ENCODE measurements at places on chromosomes 3 and 15. TPM values are rescaled to one million over a fixed set of nuclear protein-coding genes. Genes with fewer than 3 reads are reported as not detected.

Gene A4GNT
- total RNA-seq, result not detected

Gene CHDH
- 3.4 TPM for total RNA-seq

Gene GOLGA6D
- total RNA-seq, result not detected

Gene P2RY12
- 0.64 TPM for total RNA-seq

Gene LRRN1
- 0.81 TPM for total RNA-seq

Gene TTLL3
- total RNA-seq, result 51.4 TPM

Gene CRTAP
- 36.6 TPM for total RNA-seq

Gene KLHL40
- not detected for total RNA-seq

GRCh38 chr3:32586356-32586755, 15.7 kb upstream of the DYNC1LI1 start:
- no peaks in the 10 kb centered on the region for H3K27me3 ChIP-seq
- H3K4me1 ChIP-seq, result no peaks in the 10 kb centered on the region
- H3K36me3 ChIP-seq, result no peaks in the 10 kb centered on the region
- DNase-seq, result no peak
- no peak overlapping the region for H3K4me3 ChIP-seq
- no peak overlapping the region for H3K27ac ChIP-seq

DNA sequence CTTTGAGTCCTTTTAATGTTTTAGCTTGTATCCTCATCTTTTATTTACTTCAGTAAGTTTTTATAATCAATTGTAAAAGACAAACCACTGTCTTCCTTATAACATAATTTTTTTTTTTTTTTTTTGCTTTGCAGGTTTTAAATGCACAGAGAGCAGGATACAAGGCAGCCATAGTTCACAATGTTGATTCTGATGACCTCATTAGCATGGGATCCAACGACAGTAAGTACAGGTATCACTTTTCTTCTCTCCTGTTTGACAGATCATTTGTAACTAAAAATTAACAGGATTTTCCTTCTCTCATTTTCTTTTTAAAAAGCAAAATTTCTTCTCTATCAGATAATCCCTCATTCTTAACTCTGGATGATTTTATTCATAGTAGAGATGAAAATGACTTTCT, 75.4 kb downstream of the PFN2 start:
- H3K4me1 ChIP-seq, result peaks cover 2% of the 10 kb centered on the region
- peaks cover 40% of the 10 kb centered on the region for H3K36me3 ChIP-seq
- H3K4me3 ChIP-seq, result no peak overlapping the region
- no peak overlapping the region for H3K27ac ChIP-seq

DNA sequence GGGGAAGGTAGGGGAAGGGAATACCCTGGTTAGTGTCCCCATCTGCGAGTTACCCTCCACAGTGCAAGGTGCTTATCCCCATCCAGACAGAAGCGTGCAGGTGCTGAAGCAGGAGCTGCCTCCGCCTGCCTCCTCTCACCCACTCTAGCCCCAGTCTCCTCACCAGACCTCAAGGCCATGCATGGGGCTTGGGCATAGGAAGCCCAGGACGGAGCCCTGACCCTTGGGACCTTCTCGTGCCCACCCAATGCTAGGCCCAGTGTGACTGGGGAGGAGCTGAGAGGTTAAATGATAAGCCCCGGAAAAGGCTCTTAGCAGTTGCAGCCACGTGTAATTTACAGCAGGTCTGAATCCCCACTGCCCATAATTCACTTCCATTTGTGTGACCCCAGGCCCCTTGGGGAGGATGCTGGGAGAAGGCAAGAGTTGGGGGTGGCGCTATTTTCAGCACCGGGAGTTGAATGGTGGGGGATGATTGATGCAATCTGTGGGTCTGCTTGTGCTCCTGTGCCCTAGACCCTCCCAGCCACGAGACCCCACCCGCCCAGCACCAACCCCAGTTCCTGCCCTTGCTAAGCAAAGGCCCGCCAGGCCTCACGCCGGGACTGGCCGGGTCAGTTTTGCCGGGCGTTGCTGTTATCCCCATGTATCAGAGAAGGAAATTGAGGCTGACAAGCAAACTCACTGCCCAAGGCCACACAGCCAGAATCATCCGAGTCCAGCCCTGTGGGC, 14.5 kb upstream of the PLXND1 start:
- H3K4me1 ChIP-seq, result peaks cover 14% of the 10 kb centered on the region
- DNase-seq, result no peak
- H3K36me3 ChIP-seq, result no peaks in the 10 kb centered on the region
- no peak overlapping the region for H3K27ac ChIP-seq
- no peak overlapping the region for H3K4me3 ChIP-seq
- peaks cover 7% of the 10 kb centered on the region for H3K27me3 ChIP-seq

GRCh38 chr15:39299486-39300267, 281.2 kb upstream of the THBS1 start:
- no peaks in the 10 kb centered on the region for H3K27me3 ChIP-seq
- H3K4me3 ChIP-seq, result no peak overlapping the region
- DNase-seq, result no peak

DNA sequence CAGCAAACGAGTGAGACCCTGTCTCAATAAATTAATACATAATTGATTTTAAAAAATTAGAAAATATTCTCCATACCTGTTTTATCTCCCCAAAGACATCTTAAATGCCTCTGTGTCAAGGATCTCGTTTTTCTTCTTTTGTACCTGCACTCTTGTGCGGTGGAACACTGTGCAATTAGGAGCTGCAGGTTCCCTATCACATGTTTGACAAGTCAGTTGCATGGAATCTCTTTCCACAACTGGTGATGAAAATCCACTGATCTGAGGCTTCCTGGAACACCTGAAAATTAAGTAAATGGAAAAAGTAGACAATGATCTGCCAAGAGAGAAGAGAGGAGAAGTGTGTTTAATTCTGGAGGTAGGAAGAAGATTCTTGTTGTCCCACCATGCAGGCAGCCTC, 3.0 kb upstream of the SNX22 start:
- peak overlapping the region; percentile 47 for H3K27ac ChIP-seq
- no peak overlapping the region for H3K4me3 ChIP-seq
- peaks cover 20% of the 10 kb centered on the region for H3K36me3 ChIP-seq

DNA sequence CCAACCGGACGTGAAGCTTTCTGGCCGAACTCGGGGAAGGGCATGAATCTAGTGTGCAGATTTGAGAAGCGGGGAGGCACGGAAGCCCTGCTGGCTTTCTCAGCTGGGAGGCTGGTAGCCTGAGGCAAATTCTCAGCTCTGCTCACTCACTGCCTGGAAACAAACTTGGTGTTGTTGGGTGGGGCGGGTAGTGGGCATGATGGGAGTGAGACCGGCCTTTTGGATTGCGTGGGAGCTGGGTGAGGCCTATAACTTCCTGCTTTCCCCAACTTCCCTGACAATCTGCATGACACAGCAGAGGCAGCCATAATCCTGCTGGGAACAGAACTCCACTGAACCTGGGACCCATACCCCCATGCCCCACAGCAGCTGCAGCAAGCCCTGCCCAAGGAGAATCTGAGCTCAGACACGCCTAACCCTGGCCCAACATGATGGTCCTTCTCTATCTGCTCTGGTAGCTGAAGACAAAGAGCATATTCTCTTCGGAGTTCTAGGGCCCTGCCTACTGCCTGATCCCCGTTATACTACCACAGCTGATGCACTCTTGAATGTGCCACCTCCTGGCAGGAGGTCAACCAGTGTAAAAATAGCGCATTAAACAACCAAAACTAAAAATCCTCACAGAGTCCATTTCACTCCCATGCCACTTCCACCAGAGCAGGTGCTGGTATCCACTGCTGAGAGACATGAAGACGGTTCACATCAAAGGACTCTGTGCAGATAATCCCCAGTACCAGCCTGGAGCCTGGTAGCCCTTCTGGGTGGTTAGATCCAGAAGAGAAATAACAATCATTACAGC, 44.7 kb downstream of the CEP70 start:
- peaks cover 59% of the 10 kb centered on the region for H3K36me3 ChIP-seq
- no peaks in the 10 kb centered on the region for H3K4me1 ChIP-seq
- no peak overlapping the region for H3K27ac ChIP-seq
- no peak overlapping the region for H3K4me3 ChIP-seq
- no peaks in the 10 kb centered on the region for H3K27me3 ChIP-seq

GRCh38 chr15:62658498-62658897, 384.0 kb upstream of the TPM1 start:
- H3K4me3 ChIP-seq, result no peak overlapping the region
- no peak overlapping the region for H3K27ac ChIP-seq
- no peak for DNase-seq
- H3K27me3 ChIP-seq, result peaks cover 2% of the 10 kb centered on the region
- no peaks in the 10 kb centered on the region for H3K36me3 ChIP-seq

DNA sequence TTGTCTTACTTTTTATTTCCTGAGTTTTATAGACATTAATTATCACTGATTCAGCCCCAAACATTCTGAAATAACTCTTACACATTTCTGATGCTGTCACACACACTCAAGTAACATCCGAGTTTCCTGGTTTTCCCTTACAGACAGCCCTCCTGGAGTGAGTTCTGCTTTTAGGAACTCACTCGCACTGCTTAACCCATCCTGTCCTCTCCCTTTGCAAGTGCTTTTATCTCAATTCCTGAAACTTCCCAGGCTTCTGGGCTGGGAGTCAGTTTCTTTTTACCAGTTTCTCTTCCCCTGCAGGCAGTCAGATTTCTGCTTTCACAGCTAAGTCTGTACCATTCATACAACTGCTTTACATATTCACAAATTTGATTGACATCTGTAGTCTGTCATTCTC, 15.6 kb upstream of the SH3GL3 start:
- no peaks in the 10 kb centered on the region for H3K36me3 ChIP-seq
- peaks cover 2% of the 10 kb centered on the region for H3K27me3 ChIP-seq
- no peak overlapping the region for H3K4me3 ChIP-seq

GRCh38 chr15:40037721-40038120, 1.3 kb downstream of the SRP14 start:
- peaks cover 30% of the 10 kb centered on the region for H3K4me1 ChIP-seq
- H3K27me3 ChIP-seq, result no peaks in the 10 kb centered on the region
- peaks cover 54% of the 10 kb centered on the region for H3K36me3 ChIP-seq
- no peak for DNase-seq
- H3K27ac ChIP-seq, result peak overlapping the region; percentile 95
- peak overlapping the region; percentile 99 for H3K4me3 ChIP-seq

- no peak for DNase-seq
- H3K4me1 ChIP-seq, result no peaks in the 10 kb centered on the region
- H3K4me3 ChIP-seq, result no peak overlapping the region
- peaks cover 39% of the 10 kb centered on the region for H3K27me3 ChIP-seq
Measured at GRCh38 chr3:10758304-10759037, 57.6 kb upstream of the SLC6A11 start.

- DNase-seq, result no peak
- peak overlapping the region; percentile 91 for H3K27ac ChIP-seq
- H3K27me3 ChIP-seq, result no peaks in the 10 kb centered on the region
- H3K4me3 ChIP-seq, result peak overlapping the region; percentile 94
- peaks cover 30% of the 10 kb centered on the region for H3K36me3 ChIP-seq
Measured at GRCh38 chr15:34318277-34319079, 19.1 kb downstream of the SLC12A6 start.

GRCh38 chr3:109728861-109729494, 391.6 kb upstream of the DPPA4 start:
- no peak overlapping the region for H3K27ac ChIP-seq
- DNase-seq, result no peak
- no peaks in the 10 kb centered on the region for H3K4me1 ChIP-seq
- no peak overlapping the region for H3K4me3 ChIP-seq
- no peaks in the 10 kb centered on the region for H3K27me3 ChIP-seq
- no peaks in the 10 kb centered on the region for H3K36me3 ChIP-seq

Data from activated B cell treated with CpG ODN at 0.5 μM for 24 hours (primary cell).